Fibroblast of villous mesenchyme (primary cell): ENCODE measurements at places on chromosomes 4 and X. TPM values are rescaled to one million over a fixed set of nuclear protein-coding genes. Genes with fewer than 3 reads are reported as not detected.

GRCh38 chr4:157217708-157218107, 2.8 kb upstream of the GRIA2 start:
- peak; percentile 37 for DNase-seq

DNA sequence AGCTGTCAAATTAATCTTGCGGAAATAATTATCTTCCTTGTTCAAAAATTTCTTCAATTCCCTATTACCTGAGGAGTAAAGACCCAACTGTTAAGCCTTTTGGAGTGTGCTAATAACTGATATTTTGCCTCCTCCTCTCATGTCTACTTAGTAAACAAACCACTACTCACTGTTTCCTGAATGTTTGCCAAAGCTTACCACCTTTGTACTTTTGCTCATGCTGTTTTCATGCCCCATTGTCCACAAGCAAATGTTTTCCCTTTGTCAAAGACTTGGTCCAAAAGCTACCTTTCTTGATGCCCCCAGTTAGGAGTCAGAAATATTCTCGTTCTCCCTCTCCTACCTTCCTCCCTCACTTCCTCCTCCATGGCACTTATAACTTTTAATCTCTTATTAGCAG, 226.1 kb downstream of the ENOX2 start:
- no peak for DNase-seq

Gene ASB9
- 0.64 and 2.6 TPM in 2 replicates for total RNA-seq

DNA sequence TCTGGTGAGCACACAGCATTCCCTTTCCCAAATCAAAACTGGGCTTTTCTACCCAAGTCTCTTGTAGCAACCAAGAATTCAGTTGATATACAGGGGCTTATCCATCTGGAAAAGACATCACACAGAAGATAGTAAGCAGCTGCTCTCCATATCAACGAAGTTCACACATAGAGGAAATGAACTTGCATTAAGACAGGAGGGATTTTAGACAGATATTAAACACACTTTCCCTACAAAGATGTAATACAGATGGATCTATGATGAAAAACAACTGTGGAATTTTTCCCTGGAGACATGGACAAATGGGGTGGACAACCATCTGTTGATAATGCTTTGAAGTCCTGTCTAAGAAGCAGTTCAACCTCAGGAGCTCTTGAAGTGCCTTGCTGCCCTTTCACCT, 9.8 kb upstream of the PDE5A start:
- peak; percentile 79 for DNase-seq

- no peak for DNase-seq
These were observed 23.3 kb upstream of the MAGEA11 start for GRCh38 chrX:149688552-149688951.

- DNase-seq, result no peak
These were observed 219.2 kb downstream of the KIT start for GRCh38 chr4:54877006-54877405.

GRCh38 chr4:85658766-85659439, 184.0 kb downstream of the ARHGAP24 start:
- DNase-seq, result no peak

GRCh38 chr4:185304541-185304940, 91.2 kb downstream of the LRP2BP start:
- no peak for DNase-seq

GRCh38 chr4:107818301-107818910, 6.3 kb upstream of the SGMS2 start:
- DNase-seq, result no peak

Gene CFP
- total RNA-seq, result under 0.01 and 0.32 TPM in 2 replicates

Gene MAPK10
- 4.8 and 12.1 TPM in 2 replicates for total RNA-seq
